ENCODE measurements at places on chromosomes 7 and 10.

- DNase-seq: no peak
Observed at GRCh38 chr10:110511734-110512449, 14.2 kb downstream of the DUSP5 start.

- no peak for DNase-seq
Observed at GRCh38 chr10:60853637-60854036, 75.4 kb downstream of the CDK1 start.

DNA sequence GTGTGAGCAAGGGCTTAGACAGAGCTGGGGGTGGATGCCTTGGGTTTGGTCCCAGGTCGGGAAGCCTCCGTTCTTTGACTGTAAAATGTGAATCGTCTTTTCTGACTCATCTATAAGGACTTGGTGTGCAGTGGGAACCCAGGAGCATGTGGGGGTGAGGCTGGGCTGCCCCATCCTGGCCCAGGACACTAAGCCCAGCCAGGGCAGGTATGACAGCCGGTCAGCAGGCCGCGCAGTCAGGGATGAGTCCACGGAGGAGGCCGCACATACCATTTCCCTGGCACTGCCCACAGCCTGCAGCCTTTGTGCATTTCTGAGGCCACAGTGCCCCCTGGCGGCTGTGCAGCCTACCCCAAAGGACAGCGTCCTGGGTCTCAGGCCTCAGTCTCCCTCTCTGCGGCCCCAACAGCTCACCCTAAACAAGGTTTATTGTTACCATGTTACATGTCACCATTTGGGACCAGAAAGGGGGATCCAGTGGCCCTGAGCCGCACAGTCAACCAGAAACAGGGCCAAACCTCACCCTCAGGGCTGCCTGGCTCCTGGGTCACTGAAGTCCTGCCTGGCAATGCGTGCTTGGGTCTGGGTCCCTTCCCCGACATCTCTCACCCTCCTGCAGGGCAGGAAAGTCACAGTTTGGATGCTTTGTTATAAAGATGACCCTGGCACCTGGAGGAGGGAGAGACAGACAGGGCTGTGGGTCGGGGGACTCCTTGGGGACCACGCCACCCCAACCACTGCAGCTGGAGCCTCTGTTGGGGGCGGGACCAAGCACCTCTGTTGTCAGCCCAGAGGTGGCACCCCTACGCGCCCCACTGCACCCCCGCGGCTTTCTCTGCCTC lies 14.4 kb upstream of the SH2B2 start:
- peak; percentile 57 for DNase-seq

DNA sequence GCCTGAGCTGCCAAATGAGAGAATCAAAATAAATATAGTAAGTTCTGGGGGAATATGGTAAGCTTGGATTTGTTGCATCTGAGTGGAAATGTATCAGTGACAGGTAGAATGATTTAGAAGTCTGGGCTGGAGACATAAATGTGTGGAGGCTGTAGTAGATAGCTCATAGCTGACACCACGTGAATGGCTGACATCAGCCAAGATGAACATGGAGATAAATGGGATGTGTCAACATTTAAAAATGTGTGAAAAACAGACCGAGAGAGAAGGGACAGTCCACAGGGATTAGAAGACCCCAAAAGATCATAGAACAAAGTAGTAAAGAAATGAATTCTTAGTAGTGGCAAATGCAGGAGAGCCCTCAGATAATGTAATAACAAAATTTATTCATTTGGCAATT lies 40.9 kb downstream of the NAMPT start:
- DNase-seq: peak; percentile 6

Data from GM04504 (cell line).